Erythroblast (primary cell): ENCODE measurements at places on chromosomes 12 and 14.

DNA sequence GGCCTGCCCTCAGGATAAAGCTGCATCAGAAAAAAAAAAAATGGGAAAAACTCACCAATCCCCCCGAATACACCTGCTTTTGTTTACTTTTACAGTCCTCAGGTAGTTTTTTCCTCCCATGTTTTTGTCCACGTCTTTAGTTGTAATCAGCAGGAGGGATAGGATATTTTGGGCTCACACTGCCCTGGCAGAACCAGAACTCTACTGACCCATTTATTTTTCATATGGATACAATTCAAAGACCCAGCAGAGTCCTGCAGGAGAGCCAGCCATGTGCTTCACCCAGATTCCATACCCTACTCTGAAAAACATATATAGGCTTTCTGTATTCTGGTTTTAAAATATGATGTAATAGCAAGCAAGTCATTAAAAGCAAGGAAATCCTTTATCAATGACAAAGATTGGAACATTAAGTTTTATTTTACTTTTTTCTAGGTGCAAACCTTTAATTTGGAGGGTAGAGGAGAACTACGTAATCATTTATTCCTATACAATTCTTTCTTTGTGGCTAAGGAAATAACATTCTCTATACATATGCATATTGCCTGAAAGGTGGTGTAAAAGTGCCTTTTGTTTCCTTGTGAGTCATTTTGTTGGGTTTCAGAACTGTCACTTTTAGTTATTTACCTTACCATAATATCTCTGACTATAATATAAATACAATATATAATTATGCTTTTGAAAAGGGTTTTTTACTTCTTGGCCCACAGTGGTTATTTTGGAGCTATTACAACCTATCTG, 19.1 kb downstream of the DACT1 start:
- no peak for DNase-seq

DNA sequence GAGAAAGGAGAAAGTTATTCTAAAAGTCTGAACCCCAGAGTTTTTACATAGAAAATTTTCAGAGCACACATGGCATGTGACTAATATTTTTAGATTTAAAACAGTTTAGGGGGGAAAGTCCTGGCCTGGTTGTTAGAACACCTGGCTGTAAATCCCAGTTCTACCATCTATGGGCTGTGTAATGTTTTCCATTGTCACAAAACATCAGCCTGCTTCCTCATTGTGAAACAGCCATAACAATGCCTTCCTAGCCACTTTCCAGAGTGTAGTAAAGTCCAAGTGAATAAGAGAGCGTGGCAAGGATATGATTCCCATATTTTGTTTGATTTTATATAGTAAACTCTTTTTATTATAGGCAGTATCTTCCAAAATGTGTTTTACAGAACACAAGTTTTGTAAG, 310.0 kb upstream of the DCN start:
- DNase-seq, result no peak

DNA sequence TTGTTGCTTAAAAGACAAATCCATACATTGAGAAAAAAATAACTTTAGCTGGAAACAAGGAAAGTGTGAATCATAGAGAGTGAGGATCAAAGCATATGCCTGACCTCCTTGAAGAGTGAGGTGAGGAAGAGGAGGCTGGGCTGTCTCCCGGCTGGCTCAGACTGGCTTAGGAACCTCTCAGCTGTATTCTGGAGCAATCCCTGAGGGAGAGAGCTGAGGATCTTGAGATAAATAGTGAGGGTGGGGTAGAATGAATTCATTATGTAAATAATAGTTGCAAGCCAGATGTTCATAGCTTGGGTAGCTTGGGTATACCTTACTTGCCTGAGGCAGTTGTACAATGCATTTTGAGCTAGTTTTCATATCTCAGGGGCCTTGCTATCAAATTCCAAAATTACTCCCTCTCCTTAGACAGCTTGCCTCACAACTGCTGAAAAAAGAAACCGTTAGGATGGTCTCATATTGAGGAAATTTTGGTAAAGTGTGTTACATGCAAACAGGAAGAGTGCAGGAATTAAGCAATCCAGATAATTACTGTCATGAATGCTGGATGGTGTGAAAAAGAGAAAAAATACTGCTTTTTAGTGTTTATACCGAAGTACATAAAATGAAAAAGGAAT, 30.5 kb upstream of the SLC15A5 start:
- no peak for DNase-seq

DNA sequence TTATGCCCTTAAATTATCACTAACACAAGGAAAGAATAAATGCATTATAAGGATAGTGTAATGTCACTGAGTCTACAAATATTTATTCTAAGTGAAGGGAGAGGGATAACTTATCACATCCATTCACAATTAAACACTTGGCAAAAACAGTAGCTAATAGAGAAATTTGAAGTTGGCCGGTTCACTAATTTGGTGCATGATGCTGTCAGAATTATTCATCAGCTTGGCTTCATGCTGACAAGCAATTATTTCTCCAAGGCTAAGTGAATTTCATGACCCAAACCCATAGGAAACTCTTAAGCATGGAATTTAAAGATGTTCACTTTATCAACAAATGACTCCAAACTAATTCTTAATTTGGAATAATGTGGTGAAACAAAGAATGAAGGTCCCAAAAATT, 25.0 kb upstream of the NR1H4 start:
- no peak for DNase-seq

DNA sequence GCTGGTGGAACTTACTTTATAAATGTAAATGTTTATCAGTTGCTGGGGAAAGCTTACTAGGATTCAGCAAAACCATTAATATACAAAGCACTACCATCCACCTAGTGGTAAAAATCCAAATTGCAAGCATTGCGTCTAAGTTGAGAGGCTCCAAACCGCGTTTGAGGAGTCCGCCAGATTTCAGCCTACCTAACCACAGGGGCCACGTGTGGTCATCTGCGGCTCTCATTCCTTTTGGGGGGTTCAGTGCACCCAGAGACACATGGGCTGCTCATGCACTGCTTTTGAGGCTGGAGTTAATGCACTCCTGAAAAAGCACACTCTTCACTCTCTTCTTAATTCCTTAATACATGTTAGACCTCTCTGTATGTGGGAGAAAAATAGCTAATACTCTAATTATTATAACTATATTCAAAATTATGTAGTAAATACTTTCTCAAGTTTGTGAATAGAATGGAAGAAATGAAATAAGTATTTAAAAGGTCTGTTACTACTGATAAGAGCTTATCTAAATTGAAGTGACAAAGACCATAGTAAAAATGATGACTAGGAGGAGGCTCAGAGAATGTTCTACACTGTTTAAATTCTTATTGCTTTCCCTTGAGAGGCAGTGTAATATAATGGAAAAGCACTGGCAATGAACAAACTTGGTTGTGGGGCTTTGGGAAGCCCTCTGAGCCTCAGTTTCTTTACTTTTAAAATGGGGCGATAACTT, 41.4 kb upstream of the MANSC4 start:
- DNase-seq, result peak; percentile 81
